Foreskin keratinocyte (primary cell): ENCODE measurements at places on chromosomes 5 and 9. TPM values are rescaled to one million over a fixed set of nuclear protein-coding genes. Genes with fewer than 3 reads are reported as not detected.

MRRF gene
- 47.0 and 47.4 TPM in 2 replicates for total RNA-seq

SLC34A3 gene
- total RNA-seq = not detected in 2 replicates

TNFSF15 gene
- 1.4 and 4.3 TPM in 2 replicates for total RNA-seq

TSSK1B gene
- total RNA-seq = 0.10 and 0.14 TPM in 2 replicates

FAM221B gene
- total RNA-seq = not detected in 2 replicates

KIF24 gene
- total RNA-seq = 6.0 and 6.7 TPM in 2 replicates

CDH12 gene
- not detected in 2 replicates for total RNA-seq

TSLP gene
- total RNA-seq = 0.18 TPM in 1 of 2 replicates, not detected in the other

SPATA31A3 gene
- not detected in 2 replicates for total RNA-seq

JMY gene
- 5.2 and 5.8 TPM in 2 replicates for total RNA-seq

C5orf52 gene
- not detected in 2 replicates for total RNA-seq

GRCh38 chr5:44774279-44774880, 34.4 kb upstream of the MRPS30 start:
- DNase-seq = peak; percentile 4

DNA sequence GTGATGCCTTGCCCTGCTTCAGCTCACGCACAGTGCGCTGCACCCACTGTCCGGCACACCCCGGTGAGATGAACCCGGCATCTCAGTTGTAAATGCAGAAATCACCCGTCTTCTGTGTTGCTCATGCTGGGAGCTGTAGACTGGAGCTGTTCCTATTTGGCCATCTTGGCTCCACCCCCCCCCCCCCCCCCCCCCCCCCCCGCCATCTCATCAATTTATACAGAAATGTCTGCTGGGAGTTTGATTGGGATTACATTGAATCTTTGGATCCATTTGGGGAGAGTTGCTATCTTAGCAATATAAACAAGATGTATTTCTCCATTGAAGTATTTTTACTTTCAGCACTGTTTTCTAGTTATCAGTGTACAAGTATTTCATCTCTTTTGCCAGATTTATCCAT, 55.2 kb downstream of the RIC1 start:
- no peak for DNase-seq

- DNase-seq = peak; percentile 50
These were observed 1696.0 kb upstream of the CDH9 start for GRCh38 chr5:28734396-28734795.

GRCh38 chr9:126646162-126646561, 32.4 kb downstream of the LMX1B start:
- DNase-seq = no peak

DNA sequence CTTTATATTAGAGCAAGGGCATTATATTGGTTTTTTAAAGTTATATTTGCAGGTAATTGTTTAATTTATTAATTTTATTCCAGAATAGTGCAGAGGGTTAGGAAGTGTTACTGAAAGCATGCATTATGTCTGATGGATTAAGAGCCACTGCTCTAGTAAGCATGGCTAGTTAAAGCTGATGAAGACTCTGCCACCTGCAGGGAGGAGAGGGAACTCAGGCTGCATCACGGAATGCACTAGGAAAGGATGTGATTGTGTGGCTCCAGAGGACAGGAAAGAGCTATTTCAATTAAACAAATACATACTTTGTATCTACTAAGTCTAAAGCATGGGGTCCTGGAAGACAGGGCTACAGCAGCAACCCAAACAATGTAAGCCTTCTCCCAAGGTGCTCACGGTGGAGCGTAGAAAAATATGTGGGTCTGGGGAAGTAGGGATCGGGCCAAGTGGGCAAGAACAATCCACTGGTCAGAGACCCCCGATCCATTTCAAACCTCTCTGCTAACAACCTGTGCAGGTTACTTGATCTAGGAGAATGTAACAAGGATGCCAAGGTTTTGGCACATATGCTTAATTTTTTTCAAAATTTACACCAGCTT, 15.3 kb upstream of the GRXCR2 start:
- DNase-seq = peak; percentile 43

DNA sequence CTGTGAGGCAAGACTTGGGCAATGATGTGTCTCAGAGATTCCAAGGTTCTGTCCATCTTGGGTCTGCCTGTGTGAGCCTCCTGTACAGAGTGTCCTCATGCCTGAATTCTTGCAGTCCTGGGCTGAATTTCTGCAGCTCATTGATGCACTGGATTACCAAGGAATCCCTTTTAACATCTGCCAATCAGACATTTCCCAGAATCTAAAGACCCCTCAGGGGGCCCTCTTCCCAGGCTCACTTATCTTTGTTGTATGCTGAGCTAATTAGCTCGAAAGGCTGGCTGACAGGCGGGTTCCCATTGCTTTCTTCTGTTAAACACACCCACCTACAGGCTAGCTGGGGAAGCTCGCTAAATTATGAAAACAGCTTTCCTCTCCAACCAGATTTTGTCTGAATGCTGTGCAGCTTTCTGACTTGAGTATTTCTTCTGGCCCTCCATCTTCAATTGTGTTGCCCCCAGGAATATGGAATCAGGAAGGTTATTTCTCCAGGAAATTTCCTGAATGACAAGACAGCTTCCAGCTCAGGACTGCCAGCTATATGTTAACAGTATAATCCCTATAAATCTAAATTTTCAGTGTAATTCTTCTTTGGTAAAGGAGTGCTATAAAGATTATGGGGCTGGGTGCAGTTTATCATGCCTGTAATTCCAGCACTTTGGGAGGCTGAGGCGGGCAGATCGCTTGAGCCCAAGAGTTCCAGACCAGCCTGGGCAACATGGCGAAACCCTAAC, at the start of gene LIX1:
Gene LIX1 (minus strand): TSS at position 91 of the 734 bp plus-strand sequence. CDS start 35 bp downstream, at position 56.
- peak; percentile 29 for DNase-seq

GRCh38 chr5:95272316-95272929, 12.5 kb downstream of the MCTP1 start:
- no peak for DNase-seq

DNA sequence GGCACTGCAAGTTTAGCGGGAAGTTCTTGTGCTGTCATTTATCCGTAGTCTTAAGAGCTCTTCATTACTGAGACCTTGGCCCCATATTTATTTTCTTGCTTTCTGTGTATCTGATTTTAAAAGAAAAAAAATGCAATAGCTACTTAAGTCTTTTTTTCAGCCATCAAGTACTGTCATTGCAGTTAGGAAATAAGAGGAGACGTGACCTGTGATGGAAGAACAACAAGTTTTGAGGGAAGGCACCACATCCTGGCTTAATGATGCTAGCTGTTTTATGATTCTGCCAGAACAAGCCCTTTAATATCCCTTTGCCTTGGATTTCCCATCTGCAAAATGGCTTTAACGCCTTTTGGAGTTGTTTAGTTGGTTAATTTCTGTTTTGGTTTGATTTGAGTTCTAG, 3.8 kb downstream of the RGMB start:
- no peak for DNase-seq

GRCh38 chr9:17330097-17330496, 195.3 kb downstream of the CNTLN start:
- DNase-seq = peak; percentile 20

GRCh38 chr5:168661593-168662485, 82.7 kb upstream of the PANK3 start:
- no peak for DNase-seq

DNA sequence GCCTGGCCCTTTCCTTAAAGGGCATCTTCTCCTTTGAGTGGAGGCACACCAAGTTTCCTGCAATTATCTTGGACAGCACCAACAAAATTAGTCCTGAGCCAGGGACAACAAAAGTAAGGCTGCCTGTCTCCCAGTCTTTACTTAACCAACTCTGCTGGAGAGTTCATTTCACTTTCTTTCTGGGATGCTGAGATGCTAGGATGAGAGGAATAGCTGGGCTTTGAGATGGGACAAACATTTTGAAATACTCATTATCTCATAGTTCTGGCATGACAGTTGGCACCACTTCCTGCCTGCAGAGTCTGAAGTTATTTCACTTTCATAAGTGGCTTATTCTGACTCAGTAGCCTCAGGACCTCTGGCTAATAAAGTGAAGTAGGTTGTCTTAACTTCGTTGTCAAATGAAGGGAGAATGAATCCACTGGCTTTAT, 157.0 kb downstream of the C9orf152 start:
- peak; percentile 94 for DNase-seq

GRCh38 chr5:125584140-125584520, 837.7 kb upstream of the ZNF608 start:
- DNase-seq = no peak

- peak; percentile 25 for DNase-seq
These were observed 621 bp downstream of the PCDHA13 start for GRCh38 chr5:140882591-140882899.

DNA sequence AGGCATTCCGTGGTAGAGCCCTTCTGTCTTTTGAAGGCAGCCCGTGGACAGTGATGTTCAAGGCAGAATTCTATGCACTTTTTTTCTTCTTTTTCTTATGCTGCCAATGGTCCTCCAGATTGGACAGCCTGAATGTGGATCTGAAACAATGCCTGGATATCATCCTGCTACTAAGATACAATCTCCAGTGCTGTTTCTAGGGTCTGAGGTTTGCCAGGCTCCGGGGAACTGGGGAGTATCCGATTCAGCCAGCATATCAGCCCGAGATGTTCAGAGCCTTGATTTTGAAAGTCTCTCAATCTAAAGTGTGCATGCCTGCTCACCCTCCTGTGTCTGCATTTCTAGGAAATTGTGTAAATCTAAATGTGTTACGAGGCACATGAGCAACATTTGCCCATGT, 103.8 kb upstream of the WWC1 start:
- no peak for DNase-seq

GRCh38 chr5:131932235-131932634, 13.2 kb downstream of the MEIKIN start:
- no peak for DNase-seq

DNA sequence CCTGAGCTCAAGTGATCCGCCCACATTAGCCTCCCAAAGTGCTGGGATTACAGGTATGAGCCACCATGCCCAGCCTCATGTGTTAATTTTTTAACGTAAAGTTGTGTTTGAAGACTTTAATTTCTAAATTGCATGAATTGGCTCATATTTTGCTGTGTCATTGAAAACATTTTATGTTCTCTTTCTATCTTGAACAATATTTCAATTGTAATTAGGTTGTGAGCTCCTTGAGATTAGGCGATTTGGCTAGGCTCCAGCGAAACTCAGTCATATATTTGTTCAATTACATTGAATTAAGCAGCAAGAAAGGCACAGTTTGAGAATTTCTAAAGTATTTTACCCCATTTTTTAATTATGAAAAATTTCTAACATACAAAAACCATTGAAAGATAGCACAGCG, 34.0 kb downstream of the GAPVD1 start:
- no peak for DNase-seq

DNA sequence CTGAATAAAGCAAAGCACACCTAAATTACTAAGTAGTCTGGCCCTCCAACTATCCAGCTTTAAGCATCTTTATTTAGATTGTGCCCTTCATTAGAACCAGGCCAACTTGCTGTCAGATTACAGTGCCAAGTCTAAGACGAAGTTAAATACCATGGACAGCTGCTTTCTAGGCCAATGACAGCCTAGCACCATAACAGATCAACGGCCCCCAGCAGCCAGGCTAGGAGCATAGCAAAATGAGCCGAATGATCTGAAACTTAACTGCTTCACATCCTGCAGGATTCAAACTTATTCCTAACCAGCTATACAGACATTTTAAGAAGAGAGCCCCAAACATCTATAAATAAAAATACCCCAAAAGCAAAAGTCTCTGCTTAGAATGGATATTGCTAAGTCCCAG, 6.8 kb downstream of the SLC24A2 start:
- no peak for DNase-seq

- no peak for DNase-seq
These were observed 6.6 kb upstream of the OTULINL start for GRCh38 chr5:14574891-14575508.
